NCI-H187 treated with DMSO at 0.1 percent for 48 hours (cell line): ENCODE measurements at places on chromosomes 16 and 17.

GRCh38 chr16:77899416-77899815 lies 111.1 kb downstream of the VAT1L start:
- DNase-seq, result no peak

- no peak for DNase-seq
These were observed 4.0 kb upstream of the GRIN2C start for GRCh38 chr17:74863420-74864296.

GRCh38 chr17:19382531-19383444 lies 4.2 kb downstream of the MFAP4 start:
- DNase-seq, result no peak

- DNase-seq, result no peak
These were observed 123.0 kb downstream of the CHD9NB start for GRCh38 chr16:52929478-52930400.

DNA sequence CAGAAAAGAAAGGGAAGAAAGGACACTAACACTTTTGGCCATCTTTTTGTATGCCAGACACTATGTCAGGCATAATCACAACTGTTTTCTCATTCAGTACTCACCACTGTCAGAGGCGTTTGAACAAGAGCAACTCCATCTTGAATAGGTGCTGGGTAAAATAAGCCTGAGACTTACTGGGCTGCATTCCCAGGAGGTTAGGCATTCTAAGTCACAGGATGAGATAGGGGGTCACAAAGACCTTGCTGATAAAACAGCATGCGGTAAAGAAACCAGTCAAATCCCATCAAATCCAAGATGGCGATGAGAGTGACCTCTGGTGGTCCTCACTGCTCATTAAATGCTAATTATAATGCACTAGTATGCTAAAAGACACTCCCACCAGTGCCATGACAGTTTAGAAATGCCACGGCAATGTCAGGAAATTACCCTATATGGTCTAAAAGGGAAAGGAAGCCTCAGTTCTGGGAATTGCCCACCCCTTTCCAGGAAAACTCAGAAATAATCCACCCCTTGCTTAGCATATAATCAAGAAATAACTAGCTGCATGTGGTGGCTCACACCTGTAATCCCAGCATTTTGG lies 14.9 kb upstream of the LYRM9 start:
- no peak for DNase-seq

DNA sequence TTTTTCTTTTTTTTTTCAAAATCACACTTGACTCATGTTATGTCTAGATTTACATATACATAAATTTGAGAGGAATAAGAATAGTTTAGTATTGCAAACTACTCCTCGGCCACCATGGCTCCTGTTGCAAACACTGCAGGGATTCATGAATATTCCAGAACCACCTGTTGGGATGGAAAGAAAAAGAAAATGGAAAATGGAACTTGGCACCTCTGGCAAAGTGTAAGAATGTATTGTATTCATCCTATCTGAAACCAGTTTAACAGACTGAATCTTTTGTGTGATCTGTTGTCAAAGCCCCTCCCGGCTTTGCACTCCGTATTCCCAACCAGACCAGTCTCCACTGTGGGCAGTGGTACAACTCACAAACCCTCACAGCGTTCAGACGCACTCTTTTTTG lies 124.4 kb downstream of the SPECC1 start:
- DNase-seq, result no peak

DNA sequence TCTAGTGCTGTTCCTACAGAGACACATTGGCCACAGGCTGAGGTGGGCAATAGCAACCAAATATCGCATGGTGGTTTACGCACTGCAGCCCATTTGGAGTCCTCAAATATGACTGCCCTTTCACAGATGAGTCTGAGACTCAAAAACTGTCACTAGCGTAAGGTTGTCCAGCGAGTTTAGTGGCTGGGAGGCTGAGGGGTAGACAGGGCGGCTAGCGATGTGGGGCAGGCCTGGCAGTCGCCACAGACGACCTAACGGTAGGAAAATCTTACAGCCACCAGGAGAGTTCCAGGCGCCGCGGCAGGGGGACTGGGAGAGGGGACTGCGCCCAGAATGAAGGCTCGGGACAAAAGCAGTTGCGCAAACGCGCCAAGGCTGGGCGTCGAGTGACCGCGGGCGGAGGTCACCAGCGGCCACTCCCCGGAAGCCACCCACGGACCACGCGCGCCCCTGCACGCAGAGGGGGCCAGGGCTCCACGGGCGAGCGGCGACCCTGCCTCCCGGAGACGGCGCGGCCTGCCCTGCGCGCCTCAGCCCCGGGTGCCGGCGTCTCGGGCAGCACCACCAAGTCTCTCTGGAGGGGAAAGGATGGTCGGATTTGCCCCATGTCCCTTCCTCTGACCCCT lies 699 bp upstream of the MAP1LC3B start:
- DNase-seq, result no peak

GRCh38 chr16:86292171-86292775 lies 218.1 kb upstream of the FOXF1 start:
- no peak for DNase-seq
